Transverse colon (tissue), 4 donors: ENCODE measurements at places on chromosomes 3 and 15.

GRCh38 chr3:12495749-12496452, 11.6 kb downstream of the TSEN2 start:
- no peaks in the 10 kb centered on the region for H3K27me3 ChIP-seq
- no peak overlapping the region for H3K27ac ChIP-seq
- H3K4me1 ChIP-seq = no peaks in the 10 kb centered on the region
- no peak for DNase-seq

DNA sequence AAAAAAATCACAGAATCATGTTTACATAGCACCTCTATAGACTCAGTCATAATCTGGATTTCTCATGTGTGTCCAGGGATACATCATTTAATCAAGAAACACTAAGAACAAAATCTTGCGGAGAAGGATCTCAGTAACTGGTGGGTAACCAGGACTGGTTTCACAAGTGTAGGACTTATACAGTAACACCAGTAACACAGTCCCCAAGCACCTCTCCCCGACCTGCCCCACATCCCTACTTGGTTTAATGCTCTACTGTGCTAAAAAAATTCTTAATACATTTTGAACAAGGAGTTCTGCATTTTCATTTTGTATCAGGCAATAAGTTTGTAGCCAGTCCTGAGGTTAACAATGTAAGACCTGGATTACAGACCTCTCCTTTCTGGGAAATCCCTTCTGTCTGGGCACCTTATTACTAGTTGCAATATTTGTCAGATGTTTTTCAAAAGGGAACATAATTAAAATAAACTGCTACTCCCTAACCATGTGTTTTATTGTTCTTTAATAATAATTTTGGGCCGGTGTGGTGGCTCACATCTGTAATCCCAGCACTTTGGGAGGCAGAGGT, 57.6 kb upstream of the BBX start:
- H3K27me3 ChIP-seq = no peaks in the 10 kb centered on the region
- no peak overlapping the region for H3K4me3 ChIP-seq
- no peaks in the 10 kb centered on the region for H3K36me3 ChIP-seq
- DNase-seq = no peak

DNA sequence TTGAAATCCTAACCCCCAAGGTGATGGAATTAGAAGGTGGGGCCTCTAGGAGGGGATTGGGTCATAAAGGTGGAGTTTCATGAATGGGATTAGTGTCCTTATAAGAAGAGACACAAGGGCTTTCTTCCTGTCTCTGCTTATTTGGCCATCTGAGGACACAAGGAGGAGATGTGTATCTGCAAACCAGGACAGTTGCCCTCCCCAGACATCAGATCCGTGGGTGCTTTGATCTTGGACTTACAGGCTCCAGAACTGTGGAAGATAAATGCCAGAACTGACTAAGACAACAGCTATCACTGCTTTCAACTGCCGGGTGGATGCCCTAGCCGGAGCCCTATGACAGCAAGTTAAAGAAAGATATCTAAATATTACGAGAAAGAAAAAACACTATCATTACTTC, 94.4 kb downstream of the CHRNA7 start:
- no peak overlapping the region for H3K4me3 ChIP-seq
- no peak for DNase-seq
- no peaks in the 10 kb centered on the region for H3K27me3 ChIP-seq

GRCh38 chr15:68292157-68292781, 14.7 kb downstream of the FEM1B start:
- no peak overlapping the region for H3K27ac ChIP-seq
- H3K4me1 ChIP-seq = peaks cover 3% of the 10 kb centered on the region
- H3K4me3 ChIP-seq = no peak overlapping the region
- H3K36me3 ChIP-seq = no peaks in the 10 kb centered on the region
- DNase-seq = no peak
- H3K27me3 ChIP-seq = no peaks in the 10 kb centered on the region

DNA sequence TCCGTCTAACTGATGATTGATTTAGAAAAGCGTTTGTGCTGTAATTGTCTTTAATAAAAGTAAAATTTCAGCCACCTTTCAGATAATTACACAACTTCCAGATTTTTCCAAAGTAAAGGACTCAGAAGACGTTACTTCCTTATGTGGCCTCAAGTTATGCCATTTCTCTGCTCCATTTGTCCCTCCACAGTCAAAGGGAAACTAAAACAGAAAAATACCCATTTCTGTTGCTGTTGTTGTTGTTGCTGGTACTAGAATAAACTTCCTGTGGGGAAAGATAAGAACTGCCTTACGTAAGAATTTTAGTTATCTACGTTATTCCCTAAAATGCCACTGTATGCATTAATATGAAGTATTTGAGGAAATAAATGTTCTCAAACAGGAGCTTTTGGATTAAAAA, 153.9 kb downstream of the P3H2 start:
- DNase-seq = no peak
- no peak overlapping the region for H3K27ac ChIP-seq
- H3K36me3 ChIP-seq = no peaks in the 10 kb centered on the region
- no peak overlapping the region for H3K4me3 ChIP-seq
- H3K4me1 ChIP-seq = no peaks in the 10 kb centered on the region
- no peaks in the 10 kb centered on the region for H3K27me3 ChIP-seq

DNA sequence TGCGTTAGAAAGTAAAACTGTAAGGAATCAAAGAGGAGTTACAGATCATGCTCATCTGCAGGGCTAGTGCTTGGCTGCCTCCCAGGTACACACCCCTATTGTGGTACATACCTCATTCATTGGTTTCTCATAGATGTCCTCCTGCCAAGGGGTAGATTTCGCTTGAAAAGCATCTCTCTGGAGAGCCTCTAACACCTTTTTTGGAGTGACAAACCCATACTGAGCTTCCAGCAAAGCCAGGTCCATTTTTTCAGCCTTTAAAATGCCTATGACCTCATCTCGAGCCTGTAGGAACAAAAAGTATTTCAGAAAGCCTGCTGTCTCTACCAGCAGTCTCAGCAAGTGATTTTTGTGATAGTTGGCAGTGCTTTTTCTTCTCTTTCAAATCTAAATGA, 112.1 kb downstream of the CMSS1 start:
- H3K27ac ChIP-seq = peak overlapping the region; percentile 68
- H3K4me3 ChIP-seq = no peak overlapping the region
- no peaks in the 10 kb centered on the region for H3K36me3 ChIP-seq

- H3K4me3 ChIP-seq = no peak overlapping the region
- H3K4me1 ChIP-seq = no peaks in the 10 kb centered on the region
- no peak overlapping the region for H3K27ac ChIP-seq
- no peaks in the 10 kb centered on the region for H3K36me3 ChIP-seq
Measured at GRCh38 chr15:39110336-39110735, 470.5 kb upstream of the THBS1 start.

GRCh38 chr3:11563159-11563864, 80.4 kb downstream of the VGLL4 start:
- H3K36me3 ChIP-seq = no peaks in the 10 kb centered on the region
- DNase-seq = no peak
- H3K27me3 ChIP-seq = no peaks in the 10 kb centered on the region
- H3K4me1 ChIP-seq = peaks cover 10% of the 10 kb centered on the region
- H3K27ac ChIP-seq = no peak overlapping the region

DNA sequence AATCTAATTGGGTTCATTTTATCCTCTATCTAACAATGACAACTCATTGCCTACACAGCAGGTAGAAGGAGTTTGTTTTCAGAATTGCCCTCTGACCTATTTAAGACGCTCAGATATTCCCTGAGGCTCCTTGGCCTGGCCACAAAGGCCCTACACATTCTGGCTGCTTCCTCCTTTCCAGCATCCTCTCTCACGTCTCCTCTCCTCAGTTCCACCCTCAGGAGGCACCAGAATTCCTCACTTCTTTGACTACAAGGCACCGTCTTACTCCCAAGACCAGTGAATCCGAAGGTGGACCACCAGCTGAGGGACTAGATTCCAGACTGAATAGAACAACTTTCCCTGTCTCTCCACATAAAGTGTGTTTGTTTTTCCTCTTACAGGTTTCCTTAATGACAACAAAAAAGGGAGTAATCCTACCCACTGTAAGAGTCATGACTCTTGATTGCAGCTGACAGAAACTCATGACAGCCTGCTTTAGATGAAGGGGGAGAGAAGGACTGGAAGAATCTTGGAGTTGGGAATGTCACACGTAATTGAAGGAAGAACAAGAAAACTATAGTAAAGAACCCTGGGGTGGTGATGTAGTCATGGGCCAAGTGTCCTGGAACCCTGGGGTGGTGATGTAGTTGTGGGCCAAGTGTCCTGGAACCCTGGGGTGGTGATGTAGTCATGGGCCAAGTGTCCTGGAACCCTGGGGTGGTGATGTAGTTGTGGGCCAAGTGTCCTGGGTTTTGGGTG, 22.0 kb upstream of the MUC20 start:
- H3K4me3 ChIP-seq = no peak overlapping the region
- DNase-seq = no peak
- no peaks in the 10 kb centered on the region for H3K4me1 ChIP-seq

DNA sequence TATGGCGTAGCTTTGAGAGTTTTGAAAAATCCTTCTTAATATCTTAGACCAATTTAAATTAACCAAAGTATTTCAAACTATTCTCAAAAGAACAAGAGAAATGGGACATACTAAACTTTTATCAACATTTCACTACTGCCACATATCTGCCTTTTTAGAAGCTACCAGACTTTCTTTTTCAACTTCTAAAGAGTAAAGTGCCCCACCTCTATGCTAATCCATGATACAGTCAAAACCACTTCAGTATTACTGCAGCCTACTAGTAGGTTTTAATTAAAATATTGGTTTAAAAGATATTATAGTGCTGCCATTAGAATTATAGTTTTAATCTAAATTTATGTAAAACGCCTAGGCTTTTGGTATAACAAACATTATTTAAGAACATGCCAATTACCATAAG, 15.1 kb downstream of the HERC1 start:
- no peak for DNase-seq
- H3K27me3 ChIP-seq = no peaks in the 10 kb centered on the region
- H3K4me1 ChIP-seq = peaks cover 46% of the 10 kb centered on the region
- H3K27ac ChIP-seq = no peak overlapping the region
- no peak overlapping the region for H3K4me3 ChIP-seq

DNA sequence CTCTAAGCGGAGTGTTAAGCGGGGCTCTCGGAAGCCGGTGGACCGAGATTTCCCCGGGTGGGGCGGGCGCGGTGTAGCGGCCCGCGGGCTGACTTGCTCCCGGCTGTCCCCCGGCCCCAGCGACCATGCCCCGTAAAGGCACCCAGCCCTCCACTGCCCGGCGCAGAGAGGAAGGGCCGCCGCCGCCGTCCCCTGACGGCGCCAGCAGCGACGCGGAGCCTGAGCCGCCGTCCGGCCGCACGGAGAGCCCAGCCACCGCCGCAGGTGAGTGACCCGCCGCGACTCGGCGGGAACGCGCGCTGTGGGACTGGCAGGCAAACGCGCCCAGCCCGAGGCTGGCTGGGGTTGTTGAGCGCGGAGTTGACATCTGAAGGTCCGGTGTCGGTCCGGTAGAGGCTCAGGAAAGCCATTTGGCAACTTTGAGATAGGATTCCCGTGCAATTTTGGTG, 1.3 kb downstream of the SMC4 start:
- peak; percentile 28 for DNase-seq
- peaks cover 42% of the 10 kb centered on the region for H3K4me1 ChIP-seq
- H3K27me3 ChIP-seq = no peaks in the 10 kb centered on the region
- H3K4me3 ChIP-seq = peak overlapping the region; percentile 59
- H3K27ac ChIP-seq = peak overlapping the region; percentile 92

- H3K27ac ChIP-seq = no peak overlapping the region
- H3K4me1 ChIP-seq = no peaks in the 10 kb centered on the region
- no peaks in the 10 kb centered on the region for H3K36me3 ChIP-seq
- no peak overlapping the region for H3K4me3 ChIP-seq
Measured at GRCh38 chr15:70348581-70349344, 251.0 kb upstream of the TLE3 start.
